ENCODE measurements at places on chromosomes 7 and 10.

GRCh38 chr7:146864644-146865043, 748.0 kb downstream of the CNTNAP2 start:
- DNase-seq: no peak

DNA sequence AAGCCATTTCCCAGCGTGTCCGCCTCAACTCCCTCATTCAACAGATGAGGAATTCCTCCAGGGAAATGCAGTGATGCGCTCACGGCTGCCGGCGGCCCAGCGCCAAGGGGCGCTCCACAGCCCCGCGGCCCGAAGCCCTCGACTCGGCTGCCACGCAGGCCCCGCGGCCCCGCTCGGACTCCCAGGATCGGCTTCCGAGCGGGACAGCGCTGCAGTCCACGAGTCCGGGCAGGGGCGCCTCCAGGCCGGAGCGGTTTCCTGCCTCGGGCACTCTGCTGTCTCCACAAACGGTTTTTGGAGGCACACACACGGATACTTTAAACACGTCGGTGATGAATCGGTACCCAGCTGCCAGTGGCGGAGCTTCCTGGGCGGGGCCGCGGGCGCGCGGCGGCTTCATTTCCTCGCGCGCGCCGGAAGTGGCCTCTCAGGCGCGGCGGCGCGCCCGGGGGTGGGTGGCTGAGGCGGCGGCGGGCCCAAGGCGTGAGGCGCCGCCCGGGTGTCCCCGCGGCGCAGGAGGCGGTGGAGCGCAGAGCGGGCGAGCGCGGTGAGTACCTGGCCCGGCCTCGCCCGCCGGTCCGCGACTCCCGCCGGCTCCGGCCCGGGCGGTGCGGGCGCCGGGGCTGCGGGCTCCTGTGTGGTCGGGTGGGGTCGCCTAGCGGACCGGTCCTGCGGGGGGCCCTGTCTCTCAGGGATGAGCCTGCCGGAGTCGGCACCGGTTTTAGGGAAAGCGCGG, at the start of gene CSGALNACT2:
Gene CSGALNACT2, plus strand, starts transcription at position 425 of the 736 bp plus-strand sequence. CDS start 16,705 bp downstream, outside the sequence.
- peak; percentile 40 for DNase-seq

DNA sequence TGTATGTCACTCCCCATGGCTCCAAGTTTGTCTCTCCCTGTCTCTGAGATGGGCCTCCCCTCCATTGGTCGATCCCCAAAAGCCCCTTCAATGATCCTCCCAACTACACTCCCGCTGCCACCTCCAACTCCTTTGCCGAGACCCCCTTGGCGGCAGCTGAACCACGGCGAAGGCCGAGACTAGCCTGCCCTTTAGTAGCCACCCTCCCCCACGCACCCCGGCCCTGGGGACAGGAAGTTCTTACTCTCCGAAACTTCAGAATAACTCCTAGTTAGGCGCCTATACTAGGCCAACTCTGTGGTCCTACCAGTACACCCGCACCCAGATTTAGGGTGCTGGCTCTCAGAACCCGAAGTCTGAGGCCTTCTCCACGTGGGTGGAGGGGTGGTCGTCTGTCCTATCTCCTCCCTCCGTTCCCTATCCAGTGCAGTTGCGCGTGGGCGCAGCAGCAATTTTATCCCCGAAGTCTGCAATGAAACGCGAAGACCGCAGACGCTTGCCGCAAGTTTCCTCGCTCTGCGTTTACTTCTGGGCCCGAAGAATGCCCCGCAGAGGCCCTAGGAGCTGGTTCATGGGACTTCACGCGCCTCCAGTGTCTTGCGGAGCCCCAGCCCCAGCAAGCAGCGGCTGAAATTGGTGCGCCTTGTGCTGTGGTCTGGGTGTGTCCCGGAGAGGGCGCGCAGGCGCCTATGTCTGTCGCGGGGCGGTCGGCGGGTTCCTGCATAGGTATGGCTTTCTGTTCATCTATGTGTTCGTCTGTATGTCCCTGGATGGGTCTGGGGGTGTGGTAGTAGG, 82.6 kb upstream of the SLF2 start:
- no peak for DNase-seq

DNA sequence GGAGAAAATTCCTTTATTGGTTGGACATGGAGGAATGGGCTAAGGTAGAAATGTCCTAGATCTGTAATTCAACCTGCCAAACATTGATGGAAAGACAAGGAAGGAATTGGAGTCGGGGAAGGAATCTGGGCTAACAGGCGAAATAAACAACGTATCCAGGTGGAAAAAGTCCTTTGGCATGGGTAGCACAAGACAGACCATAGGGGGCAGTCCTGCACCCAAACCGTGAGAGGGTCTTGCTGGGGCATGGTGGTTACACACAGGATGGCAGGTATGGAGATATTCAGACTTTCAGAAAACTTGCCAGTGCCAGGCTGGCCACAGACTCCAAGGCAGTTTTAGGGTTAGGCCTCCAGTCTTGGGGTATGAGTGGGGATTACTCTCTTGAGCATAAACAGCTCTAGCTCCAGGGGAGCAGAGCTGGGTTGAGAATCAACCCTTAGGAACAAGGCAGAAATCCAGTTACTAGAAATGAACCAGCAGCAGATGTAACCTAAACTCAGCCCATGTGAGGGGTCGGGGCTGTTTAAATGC, 188.6 kb upstream of the GDF10 start:
- no peak for DNase-seq

DNA sequence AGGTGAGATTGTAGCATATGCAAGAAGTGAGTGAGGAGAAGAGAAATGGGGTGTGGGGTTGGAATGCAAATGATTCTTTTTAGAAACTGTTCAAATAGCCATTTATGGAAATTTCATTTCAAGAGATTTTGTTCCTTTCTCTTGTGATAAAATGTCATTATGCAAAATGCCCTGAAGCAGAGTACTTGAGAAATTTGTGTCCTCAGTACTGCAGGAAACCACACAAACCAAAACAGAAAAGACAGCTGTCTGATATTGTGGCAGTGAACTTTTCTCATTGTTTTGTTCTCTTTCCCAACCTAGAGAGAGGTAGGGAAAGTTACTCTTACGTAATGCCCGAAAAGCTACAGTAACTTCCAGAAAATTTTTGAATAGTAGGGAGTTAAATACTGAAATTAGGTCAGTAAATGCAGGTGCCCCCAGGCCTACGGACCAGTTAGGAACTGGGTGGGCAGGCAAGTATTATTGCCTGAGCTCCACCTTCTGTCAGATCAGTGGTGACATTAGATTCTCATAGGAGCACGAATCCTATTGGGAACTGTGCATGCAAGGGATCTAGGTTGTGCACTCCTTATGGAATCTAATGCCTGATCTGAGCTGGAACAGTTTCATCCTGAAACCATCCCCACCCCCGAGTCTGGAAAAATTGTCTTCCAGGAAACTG, 34.0 kb downstream of the DLD start:
- DNase-seq: no peak

DNA sequence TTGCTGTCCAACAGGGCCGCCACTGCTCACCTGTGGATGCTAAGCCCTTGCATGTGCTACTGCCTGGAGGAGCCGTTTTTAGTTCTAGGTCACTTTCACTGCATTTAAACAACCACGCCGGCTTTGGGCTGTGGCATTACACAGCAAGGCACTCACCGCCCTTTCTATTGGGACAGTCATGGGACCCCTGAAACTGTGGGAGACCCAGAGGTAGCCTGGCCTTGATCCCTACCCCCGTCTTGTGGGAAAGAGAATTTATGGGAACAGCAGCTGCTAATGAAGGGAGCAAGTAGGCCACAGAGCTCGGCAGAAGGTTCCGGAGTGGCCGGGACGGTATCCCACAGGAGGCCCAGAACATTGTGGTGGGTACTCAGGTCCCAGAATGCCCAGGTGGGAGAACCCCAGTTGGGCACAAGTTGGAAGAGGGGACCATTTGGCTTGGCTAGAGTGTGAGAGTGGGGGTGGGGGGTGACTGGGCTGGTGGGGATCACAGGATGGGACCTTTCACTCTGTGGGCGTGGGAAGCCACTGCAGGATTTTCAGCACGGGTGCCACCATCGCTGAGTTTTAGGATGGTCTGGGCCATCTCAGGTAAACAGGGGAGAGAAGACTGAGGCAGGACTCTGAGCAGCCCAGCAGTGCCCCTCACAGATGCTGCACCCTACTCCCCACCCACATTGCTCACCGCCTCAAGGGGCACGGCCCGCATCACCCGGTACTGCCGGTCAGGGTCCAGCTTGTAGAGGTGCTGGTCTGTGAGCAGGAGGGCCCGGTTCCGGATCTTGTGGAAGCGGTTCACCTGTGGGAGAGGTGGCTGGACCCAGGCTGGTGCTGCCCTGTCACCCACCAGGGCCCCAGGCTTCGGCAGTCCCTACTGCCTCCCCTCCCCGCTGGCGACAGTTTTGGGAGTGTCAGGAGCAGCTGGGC, 15.2 kb downstream of the MYO1G start:
- DNase-seq: no peak

- DNase-seq: no peak
Measured at GRCh38 chr10:65949526-65949925, 976.3 kb upstream of the LRRTM3 start.

- no peak for DNase-seq
Measured at GRCh38 chr10:59611048-59611447, 98.6 kb downstream of the SLC16A9 start.

GRCh38 chr7:19268737-19269136, 123.5 kb upstream of the FERD3L start:
- no peak for DNase-seq

DNA sequence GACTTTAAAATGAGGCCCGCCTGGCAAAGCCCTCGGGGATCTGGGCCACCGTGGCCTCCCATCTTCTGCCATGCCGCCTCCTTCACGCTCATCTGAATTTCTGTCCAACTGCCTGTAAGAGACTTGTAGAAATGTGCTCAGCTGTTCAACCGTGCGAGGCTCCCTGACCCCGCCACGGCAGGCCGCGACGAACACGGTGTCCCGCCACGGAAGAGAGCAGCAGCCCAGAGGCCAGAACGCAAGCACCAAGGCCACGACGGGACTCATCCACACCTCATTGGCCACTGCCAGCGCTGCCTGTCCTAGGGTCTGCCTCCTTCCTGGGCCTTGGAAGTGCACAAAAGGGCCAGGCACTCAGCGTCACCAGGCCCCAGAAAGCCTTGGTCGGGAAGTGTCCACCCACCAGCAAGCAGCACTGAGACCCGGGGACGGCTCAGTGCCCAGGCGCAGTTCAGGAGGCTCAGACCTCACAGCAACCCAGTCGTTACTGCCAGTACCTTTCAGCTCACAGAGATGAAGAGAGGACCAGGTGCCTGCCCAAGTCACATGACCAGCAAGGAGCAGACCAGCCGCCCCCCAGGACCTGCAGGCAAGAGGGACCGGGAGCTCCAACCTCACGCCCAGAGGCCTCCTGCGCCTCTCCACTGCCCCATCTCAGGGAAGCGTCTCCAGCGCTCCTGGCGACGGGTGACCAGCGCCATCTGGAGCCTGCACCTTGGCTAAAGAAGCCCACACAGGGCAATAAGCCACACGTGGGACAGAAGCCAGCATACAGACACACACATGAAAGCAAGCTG, 85.9 kb downstream of the MAD1L1 start:
- no peak for DNase-seq

DNA sequence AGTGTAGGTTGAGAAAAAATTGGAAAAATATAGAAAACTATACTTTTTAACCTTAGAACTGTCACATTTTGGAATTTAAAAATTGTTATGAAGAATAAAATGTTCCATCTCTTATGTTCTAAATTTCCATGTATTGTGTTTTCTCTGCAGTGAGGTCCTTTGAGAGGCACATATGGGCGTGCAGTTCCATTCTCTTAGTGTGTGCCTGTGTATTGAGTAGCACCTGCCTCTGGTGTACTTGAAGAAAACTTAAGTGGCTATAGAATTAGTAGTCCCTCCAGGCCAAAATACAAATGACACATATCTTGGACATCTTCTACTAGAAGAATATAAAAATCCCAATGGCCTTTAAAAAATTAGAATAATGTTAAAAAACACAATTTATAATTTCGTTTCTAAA, 149.2 kb downstream of the BICC1 start:
- no peak for DNase-seq

DNA sequence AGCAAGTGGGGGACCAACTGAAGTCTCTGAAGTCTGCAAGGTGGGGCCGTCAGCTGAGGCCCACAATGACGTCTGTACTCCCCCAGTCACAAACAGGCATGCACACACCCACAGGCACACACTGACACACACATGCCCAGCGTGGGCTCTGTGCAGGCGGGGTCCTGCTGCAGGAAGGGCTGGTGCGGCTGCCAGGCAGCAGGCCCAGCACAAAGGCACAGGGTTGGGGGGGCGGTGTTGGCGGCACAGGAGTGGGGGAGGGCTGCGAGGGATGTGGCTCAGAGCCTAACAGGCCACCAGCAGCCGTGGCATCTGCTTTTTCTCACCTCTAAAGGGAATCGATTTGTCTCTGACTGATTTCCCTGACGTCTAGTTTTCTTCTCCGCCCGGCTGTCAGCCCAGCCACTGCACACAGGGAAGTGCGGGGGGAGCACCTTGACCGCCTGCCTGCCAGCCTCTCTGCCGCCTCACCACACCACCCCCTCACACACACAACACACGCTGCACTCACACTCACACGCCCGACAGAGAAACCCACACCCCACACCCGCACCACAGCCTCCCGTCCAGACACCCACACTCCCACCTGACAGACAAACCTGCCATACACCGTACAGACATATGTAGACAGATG, 43.5 kb upstream of the ZMIZ1 start:
- DNase-seq: no peak

- DNase-seq: no peak
Measured at GRCh38 chr10:131230641-131231322, 80.7 kb downstream of the TCERG1L start.

GRCh38 chr7:95429241-95429990, 5.4 kb downstream of the PON2 start:
- no peak for DNase-seq

GRCh38 chr7:34772296-34772938, 114.4 kb downstream of the NPSR1 start:
- no peak for DNase-seq

DNA sequence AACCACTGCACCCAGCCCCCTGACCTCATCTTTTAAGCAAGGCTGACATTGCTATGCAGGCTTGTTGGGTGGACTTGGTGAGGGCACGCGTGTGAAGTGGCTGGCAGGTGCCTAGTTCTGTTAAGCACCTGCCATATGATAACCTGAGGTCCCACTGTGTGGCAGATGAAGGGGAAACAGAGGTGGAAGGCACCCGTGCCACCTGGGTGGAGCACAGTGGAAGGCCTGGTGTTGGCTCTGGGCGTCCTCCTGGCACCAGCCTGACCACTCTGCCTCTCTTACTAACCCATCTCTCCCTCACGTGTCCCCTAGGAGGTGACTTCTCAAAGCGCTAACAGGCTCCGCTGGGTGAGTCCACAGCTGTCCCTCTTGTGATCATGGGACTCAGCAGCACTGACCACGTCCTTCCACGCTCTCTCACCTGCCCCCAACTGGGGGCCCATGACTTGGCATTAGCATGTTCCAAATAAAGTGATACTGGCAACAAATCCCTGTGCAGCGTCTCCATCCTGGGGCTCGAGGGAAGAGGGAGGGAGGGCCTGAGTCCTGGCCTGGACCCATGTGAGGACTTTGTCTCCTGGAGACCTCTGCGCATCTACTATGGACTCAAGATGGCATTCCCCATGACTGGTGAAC, 4.6 kb upstream of the ZNF862 start:
- DNase-seq: no peak

- DNase-seq: no peak
Measured at GRCh38 chr7:80908360-80908797, 10.5 kb downstream of the SEMA3C start.

All from esophagus squamous epithelium (tissue), 5 donors.